ENCODE measurements at places on chromosomes 1 and 21.

- no peak for DNase-seq
Observed at GRCh38 chr21:39604951-39605350, 7.8 kb upstream of the B3GALT5 start.

GRCh38 chr1:226985239-226985838, 45.2 kb downstream of the COQ8A start:
- DNase-seq: no peak

DNA sequence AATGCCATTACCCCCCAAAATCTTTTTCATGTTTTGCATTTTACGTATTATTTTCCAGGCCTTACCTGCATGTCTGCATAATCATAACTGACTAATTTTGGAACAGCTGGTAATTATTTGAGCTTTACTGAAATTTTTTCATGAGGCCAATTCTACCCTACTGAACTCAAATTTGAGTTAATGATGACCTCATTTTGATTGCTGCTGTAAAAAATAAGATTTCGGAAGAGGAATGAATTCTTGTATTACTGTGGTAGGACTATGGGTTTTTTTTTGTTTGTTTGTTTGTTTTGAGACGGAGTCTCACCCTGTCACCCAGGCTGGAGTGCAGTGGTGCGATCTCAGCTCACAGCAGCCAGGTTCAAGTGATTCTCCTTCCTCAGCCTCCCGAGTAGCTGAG, 2.6 kb upstream of the METTL18 start:
- no peak for DNase-seq

- no peak for DNase-seq
Observed at GRCh38 chr1:157384258-157384657, 168.1 kb downstream of the FCRL5 start.

- DNase-seq: no peak
Observed at GRCh38 chr1:46527474-46528296, 23.8 kb downstream of the KNCN start.

DNA sequence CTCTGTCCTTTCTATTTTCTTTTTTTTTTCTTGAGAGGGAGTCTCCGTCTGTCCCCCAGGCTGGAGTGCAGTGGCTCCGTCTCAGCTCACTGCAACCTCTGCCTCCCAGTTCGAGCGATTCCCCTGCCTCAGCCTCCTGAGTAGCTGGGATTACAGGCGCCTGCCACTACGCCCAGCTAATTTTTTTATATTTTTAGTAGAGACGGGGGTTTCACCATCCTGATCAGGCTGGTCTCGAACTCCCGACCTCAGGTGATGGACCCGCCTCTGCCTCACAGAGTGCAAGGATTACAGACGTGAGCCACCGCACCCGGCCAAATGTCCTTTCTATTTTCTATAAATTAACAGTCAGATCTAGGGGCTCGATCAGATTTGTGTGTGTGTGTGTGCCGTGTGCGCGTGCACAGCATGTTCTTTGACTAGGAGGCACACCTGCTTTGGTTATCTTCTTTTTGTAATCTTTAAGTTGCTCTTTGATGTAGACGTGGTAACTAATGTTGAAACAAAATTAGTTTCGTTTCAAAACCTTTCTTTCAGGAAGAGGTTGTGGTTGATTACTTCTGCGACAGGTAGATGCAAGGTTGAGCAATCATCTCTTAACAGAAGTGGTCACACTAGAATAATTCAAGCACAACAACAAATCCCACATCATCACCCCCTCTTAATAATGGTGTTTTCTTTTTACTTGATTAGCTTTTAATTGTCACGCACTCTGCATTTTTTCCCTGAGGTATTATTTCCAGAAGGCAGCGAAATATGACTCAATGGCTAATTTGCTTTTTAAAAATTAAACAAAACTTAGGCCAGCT, 779 bp upstream of the DEGS1 start:
- no peak for DNase-seq

DNA sequence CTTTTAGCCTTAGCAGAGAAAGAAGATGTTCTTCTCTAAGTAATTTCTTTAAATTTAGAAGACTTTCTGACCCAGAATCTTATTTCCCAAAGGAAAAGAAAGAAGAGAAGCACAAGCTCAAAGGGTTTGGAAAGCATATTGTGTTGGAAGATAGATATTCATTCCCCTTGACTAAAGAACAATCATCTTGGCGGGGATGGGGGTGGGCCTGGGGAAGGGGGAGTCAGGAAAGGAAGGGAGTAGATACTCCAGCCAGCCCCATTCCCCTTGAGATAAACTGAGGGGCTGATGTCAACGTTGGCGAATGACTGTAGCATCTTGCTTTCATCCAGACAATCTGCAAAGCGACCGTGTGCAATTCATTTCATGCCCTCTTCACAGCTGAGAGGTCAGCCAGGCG, 66.5 kb upstream of the SIPA1L2 start:
- no peak for DNase-seq

Measured in HL-60 (cell line).